Naive thymus-derived CD4-positive, alpha-beta T cell (primary cell): ENCODE measurements at places on chromosomes 5 and 9.

DNA sequence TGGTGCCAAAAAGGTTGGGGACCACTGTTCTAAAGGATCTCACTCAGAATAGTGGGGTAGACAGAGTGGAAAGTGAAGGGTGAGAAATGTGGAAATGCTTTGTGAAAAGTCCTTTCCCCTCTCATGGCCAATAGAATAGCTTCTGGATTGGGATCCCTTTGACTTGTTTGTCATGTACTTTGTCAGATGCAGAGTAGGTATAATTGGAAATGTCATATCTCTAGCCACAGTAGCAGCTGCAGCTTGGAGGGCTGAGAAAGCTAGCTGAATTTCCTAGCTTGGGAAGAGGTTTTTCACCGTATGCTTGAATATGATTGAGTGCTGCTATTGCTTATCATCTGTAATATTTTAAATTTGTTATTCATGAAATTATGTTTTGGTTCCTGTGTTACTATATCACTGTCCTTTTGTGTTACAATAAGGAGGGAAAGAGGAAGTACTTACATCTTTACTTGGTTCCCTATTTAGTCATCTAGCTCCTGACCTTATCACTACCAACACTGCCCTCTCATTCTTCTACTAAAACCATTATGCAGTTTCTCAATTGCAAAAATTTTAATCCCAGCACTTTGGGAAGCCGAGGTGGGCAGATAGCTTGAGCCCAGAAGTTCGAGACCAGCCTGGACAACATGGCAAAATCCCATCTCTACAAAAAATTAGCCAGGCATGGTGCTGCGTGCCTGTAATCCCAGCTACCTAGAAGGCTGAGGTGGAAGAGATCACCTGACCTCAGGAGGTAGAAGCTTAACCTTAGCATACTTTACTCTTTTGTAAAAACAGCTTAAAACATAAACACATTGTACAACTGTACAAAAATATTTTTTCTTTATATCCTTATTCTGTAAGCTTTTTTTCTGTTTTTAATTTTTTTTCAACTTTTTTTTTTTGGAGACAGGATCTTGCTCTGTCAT is 12.4 kb downstream of the SLC30A5 start:
- no peak for DNase-seq

- no peak for DNase-seq
These were observed 20.3 kb downstream of the RAI14 start for GRCh38 chr5:34676416-34676815.

DNA sequence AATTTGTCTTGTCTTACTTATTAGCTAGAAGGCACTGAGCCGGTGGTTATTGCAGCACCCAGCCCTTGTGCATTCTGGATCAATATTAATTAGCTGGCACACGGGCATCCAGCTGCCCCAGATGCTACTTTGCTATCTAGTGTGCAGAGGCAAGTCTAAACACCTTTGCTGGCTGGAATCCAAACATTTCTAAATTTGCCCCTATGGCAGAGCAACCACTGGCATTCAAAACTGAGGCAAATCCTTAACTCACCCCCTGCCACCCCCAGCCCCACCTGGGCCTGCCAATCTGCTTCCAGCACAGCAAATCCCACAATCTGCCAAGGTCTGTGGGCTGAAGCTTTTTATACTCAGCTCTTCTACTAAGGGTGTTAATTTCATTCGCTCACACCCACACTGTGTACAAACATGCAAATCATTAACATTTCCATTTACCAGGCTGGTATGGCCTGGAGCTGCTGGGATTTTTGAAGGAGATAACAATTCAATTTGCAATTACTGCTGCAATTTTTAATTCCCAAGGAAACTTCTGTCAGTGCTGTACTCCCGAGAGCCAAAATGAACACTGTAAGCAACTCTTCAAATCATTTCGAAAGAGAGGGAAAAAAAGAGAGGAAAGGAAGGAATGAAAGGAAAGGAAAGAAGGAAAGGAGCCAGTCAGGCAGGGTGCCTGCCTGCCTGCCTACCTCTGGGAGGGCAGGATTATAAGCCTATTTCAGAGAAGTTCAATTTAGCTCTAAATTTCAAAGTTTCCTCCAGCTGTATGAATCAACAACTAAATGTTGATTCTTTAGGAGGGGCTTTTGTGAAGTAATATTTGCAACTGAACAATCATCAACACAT is 35.5 kb downstream of the RAPGEF1 start:
- DNase-seq, result no peak

GRCh38 chr9:127279717-127280285 is 15.2 kb downstream of the GARNL3 start:
- DNase-seq, result no peak

DNA sequence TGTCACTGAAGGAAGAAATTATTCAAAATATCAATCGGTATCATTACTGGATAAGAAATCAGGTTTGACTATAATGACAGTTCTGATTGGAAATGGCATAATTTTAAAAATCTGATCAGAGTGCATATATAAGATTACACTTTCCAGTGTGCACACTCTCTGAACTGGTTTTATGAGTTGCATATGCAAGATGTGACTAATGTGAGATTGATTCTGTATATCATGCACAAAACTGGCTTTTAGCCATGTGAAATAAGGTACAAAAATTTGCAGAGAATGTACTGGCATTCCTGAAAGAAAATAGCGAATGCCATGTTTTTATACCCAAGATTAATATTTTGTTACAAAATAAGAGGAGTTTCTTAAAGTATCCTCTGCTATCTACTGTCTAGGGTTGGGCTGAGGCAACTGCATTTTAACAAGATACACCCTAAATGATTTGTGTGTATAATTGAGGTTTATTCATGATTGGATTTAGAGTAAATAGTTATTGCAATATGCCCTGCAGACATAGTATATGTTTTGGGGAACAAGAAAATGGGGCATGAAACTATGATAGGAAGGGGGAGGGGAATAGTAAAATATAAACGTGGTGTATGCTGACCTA is 70.7 kb downstream of the LNPEP start:
- no peak for DNase-seq

DNA sequence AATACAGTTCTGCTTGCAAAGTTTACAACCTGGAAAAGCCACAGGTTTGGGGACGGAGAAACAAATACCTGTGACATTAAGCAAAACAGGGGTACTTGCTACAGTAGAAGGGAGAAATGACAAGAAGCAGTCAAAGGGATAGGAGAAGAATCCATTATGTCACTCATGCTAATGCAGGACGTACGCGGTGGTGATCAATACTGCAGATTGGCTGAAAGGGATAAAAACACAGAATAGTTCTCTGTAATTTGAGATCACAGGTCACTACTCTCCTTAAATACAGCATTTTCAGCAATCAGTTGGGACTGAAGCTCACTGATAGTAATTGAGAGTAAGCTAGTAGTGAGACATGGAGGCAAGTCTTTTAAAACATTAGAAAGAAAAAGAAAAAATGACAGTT is 130.3 kb upstream of the MTAP start:
- no peak for DNase-seq

DNA sequence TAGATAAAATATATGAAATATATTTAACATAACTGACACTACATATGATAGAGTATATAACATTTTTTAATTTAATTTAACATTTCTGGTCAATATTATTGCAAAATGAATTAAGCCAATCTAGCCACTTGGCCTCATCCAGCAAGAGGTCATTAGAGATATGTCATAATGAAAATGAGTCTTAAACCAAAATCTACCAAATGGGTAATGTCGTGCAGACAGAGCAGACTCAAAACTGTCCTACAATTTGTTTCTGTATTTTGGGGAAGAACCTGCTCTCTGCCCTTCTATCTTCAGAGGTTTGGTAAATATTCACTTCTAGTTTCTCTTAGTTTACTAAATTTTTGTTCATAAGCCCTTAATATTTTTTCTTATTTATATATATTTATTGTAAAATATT is 61.4 kb downstream of the ARHGEF28 start:
- DNase-seq, result no peak

GRCh38 chr5:16577677-16578076 is 39.1 kb downstream of the RETREG1 start:
- no peak for DNase-seq

DNA sequence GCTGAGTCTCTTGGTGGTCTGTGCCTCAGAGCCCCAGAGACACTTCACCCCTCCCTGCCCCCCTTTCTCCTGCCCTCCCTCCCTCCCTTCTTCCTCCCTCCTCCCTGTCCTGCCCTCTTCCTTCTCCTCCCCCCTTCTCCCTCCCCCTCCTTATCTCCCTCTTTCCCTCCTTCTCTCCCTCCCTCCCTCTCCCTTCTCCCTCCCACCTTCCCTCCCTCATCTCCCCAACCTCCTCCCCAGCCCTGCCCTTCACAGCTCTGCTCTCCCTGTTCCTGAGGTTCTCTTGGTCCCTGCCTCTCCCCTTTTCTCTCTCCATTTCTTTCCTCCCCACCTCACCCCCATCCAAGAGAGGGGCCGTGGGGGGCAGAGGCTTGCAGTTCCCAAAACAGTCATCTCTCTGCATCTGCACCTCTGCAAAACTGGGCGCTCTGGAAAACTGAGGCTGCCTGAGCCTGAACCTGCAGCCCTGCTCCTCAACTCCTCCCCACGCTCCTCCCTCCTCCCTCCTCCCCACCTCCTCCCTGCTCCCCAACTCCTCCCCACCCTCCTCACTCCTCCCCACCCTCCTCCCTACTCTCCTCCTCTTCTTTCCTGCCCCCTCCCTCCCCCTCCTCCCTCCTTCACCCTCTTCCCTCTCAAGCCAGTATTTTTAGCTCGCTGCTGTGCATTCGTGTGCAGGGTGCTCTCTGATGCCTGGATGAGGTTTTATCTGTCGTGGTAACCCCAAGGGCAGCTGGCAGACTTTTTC is 219.1 kb downstream of the C9orf50 start:
- no peak for DNase-seq

DNA sequence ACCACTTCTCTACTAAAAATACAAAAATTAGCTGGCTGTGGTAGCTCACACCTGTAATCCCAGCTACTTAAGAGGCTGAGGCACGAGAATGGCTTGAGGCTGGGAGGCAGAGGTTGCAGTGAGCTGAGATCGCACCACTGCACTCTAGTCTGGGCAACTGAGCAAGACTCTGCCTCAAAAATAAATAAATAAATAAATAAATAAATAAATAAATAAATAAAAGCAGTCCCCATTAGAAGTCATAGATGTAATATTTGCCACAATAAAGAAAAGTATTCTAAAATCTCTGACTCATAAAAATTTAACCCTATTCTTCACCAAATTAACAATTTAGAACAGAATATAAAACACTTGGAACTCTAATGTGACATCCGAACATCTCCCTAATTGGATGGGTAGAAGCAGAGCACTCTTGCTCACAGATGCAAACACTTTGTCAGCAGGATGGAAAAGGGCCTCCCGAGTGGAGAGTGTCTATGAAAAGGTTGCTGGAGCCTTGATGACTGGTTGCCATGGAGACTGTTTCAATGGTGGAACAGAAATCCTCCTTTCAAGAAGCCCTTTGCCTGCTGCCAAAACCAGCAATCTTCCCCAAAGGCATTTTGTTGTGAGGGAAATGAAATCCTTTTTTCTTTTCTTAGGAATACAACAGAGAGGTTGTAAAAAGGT is 38.9 kb upstream of the TRAF1 start:
- no peak for DNase-seq

- no peak for DNase-seq
These were observed 3.7 kb downstream of the SIL1 start for GRCh38 chr5:139194486-139194885.
